ENCODE measurements at places on chromosomes 6 and 20. TPM values are rescaled to one million over a fixed set of nuclear protein-coding genes. Genes with fewer than 3 reads are reported as not detected.

The LRRC73 gene
- 0.06 TPM for total RNA-seq

The PROKR2 gene
- not detected for total RNA-seq

The SMLR1 gene
- not detected for total RNA-seq

The SRMS gene
- total RNA-seq: not detected

The TSHZ2 gene
- total RNA-seq: 0.65 TPM

The BTNL2 gene
- not detected for total RNA-seq

The SLC17A4 gene
- not detected for total RNA-seq

The KIF25 gene
- total RNA-seq: 0.49 TPM

The ADAM33 gene
- 0.16 TPM for total RNA-seq

The CABLES2 gene
- 0.49 TPM for total RNA-seq

The TUBB2B gene
- total RNA-seq: 3.4 TPM

The VNN1 gene
- total RNA-seq: not detected
